ENCODE measurements at places on chromosomes 6 and 20.
A peak's percentile ranks its signal among the peaks of the same experiment; 100 is the strongest.

GRCh38 chr20:62606551-62607201 lies 35.6 kb upstream of the SLCO4A1 start:
- DNase-seq, result no peak

DNA sequence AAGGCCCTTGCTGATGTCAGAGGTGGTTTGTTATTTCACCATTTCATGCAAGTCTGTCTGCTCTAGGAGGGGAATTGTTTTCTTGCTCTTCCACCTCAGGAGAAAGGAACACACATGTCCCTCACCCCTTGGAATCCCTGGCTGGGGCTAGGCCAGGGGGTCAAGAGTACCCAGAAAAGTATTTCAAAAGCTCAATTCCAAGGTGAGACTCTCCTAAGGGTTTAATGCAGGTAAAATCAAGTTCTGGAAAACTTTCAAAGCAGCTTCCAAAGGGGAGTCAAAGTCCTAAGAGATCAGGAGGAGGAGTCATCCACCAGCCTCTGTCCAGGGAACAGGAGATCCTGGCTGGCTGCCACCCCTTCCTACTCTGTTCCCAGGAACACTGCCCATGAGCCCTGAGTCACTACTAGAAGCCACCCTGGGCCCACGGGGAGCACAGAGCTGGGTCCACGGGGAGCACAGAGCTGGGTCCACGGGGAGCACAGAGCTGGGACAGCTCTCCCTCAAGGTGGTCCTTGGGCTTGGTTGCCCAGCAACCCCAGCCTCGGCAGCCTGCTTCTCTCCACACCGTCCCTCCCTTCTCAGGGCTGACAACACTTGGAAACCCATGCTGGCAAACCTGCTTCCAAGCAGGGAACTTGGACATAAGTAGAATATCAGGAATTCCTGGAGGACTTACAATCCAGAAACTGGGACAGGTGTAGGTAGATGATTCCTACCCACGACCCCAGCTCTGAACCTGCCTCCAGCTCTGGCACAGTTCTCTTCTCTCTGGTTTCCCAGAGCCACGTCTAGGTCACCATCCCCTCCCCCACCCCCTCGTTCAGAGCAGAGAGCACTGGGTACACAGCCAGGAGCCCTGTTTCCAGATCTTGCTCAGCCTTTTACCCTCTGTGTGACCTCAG lies 35.3 kb upstream of the CDKN1A start:
- DNase-seq, result no peak

DNA sequence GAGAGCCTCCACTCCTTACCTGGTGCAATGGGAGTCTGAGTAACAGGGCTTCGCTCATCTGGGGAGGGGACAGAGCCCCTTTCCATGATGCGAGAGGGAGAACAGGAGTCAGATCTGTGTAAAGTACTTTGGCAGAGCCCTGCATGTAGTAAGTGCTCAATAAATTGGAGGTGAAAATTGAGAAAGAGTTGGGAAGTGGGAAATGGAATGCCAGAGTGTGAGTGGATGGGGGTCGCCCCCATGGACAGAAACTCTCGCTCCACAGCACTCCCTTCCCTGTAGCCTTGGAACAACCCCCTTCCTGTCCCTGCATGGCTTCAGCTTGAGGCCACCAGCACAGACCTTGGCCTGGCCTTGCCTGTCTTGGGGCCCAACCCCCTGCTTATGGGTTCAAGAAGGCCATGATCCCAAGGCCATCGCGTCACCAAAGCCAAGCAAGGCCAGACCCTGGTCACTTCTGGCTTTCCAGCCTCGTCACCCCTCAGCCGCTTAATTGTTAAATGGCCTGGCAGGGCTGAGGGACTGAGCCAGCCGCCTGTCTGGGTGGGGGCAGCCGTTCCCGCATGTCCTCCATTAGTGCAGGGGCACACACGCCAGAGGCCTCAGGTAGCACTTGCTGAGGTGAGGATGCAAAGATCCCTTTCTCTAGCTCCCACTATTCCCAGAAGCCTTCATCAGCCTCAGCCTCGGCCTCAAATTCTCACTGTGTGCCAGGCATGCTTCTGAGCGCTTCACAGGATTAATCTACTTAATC lies 93.7 kb upstream of the PTPN1 start:
- DNase-seq, result no peak

GRCh38 chr6:159456349-159456748 lies 236.7 kb downstream of the SOD2 start:
- no peak for DNase-seq

DNA sequence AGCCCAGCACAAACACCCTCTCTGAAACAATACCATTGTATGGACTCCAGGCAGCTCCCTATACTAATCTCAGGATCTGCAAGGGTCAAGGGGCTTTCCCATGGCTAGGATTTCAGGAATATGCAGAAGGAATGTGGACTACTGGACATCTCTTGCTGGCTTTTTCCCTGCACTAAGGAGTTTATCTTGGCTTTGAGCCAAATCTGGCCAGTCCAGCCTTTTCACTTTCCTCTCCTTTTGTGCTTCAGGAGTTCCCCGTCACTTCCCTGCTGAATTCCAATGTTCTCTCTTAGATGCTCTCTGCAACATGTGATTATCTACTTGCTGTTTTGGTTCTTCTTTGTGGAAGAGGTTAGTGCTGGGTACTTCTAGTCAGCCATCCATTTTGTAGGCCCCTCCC lies 568.2 kb downstream of the HDGFL1 start:
- no peak for DNase-seq

- DNase-seq, result no peak
Observed at GRCh38 chr6:137297887-137298286, 78.7 kb upstream of the IFNGR1 start.

DNA sequence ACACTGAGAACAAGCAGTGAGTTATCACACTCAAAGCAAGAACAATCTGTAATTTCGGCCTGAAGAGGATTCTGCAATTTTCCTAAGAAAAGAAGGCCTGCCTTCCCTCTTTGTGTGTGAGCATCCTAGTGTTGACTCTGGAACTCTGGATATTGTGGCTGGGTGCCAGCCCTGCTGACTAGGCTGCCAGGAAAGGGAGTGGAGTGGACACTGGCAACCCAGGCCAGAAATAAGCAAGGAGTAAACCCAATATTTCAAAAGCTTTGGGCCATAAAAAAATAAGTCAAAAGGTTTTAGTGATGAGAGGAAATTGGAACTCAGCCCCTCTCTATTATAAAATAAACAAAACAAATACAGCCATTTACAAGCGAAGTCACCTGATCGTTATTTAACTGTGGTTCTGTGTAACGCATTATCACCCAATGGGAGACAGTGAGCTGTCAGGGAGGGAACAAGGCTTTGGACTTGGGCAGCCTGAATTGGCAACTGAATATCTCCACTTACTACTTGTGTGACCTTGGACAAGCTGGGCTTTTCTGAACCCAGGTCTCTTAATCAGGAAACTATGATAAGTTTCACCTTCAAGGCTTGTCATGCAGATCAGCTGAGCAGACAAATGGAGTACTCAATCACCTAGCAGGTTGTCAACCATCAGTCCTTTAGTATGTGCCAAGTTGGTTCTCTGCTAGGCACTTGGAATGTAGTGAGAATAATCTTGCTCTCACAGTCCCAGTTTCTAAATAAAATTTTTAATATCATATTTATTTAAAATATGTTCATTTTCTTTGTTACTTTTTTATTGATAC lies 196.2 kb downstream of the PAX1 start:
- no peak for DNase-seq

DNA sequence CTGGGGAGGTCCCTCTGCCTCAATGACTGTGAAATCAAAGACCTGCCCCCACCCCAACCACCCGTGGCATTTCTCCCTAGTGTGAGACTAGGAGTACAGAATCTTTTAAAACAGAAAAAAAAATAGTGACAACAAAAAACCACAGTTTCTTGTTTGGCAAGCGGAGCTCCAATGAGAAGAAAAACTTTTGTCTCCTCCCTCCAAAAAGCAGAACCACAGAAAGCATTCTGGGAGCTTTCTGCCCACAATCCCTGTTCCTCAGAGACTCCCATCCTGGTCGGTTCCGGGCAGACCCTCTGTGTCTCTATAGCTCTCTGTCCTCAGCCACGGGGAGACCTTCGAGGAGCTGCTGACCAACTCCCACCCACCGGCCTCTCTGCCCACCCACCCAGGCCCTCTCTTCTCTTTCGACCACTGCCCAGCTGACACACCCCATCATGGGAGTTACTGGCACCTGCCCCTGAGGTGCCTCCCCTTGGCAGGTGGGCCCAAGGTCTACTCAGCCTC lies 4.9 kb downstream of the PREX1 start:
- DNase-seq, result no peak

GRCh38 chr6:53273370-53273769 lies 75.4 kb downstream of the ELOVL5 start:
- no peak for DNase-seq

- DNase-seq, result no peak
Observed at GRCh38 chr6:111844376-111844775, 28.9 kb downstream of the FYN start.

- no peak for DNase-seq
Observed at GRCh38 chr6:107304421-107305025, 154.8 kb downstream of the PDSS2 start.

DNA sequence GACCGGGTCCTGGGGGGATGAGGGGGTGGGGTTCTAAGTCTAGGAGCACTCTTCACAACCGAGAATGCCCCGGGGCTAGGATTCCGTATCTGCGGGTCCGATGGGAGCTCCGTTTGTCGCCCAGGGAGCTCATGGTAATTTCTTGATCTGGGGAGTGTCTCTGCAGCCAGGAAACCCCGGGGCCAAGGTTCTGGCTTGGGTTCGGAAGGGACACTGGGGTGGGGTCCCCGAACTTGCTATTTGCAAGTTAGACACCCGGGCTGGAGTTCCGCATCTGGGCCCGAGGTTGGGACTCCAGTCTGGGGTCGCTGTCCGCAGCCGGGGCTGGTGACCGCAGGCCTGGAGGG lies 397 bp downstream of the PEDS1 start:
- no peak for DNase-seq

DNA sequence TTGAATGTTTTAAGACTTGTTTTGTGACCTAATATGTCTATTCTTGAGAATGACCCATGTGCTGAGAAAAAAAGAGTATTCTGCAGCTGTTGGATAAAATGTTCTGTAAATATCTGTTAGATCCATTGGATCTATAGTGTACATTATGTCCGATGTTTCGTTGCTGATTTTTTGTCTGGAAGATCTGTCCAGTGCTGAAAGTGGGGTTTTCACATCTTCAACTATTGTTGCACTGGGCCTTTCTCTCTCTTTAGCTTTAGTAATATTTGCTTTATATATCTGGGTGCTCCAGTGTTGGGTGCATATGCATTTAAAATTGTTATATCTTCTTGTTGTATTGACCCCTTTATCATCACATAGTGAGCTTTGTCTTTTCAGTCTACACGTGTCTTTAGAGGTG lies 5.7 kb upstream of the SIRPB2 start:
- DNase-seq, result no peak

GRCh38 chr6:128487055-128487454 lies 33.3 kb downstream of the PTPRK start:
- DNase-seq, result no peak

GRCh38 chr6:16438718-16439591 lies 200.6 kb downstream of the GMPR start:
- no peak for DNase-seq

DNA sequence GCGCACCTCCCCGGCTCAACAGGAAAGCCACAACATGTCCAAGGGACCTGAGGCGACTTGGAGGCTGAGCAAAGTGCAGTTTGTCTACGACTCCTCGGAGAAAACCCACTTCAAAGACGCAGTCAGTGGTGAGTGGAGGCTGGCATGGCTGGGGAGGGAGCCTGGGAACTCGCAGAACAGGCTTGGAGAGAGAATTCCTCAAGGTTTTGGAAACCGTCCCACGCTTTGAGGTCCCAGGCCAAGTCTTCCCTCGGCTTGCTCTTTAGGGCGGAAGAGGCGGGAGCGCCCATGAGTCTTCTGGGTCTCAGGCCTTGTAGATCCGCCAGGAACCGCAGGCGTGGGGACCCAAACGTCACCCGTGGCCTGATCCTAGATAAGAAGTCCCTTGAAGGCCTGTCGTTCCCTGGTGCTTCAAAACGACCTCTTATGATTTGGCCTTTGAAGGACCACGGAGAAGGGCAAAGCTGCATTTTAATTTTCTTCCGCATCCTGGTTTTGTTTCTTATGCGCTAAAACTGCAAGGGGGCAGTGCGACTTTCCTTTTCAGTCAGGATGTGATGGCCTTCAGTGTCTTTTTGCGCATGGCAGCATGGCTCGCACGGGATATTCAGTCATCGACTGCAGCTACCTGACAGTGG lies 2.0 kb downstream of the LAMP5 start:
- DNase-seq, result no peak

DNA sequence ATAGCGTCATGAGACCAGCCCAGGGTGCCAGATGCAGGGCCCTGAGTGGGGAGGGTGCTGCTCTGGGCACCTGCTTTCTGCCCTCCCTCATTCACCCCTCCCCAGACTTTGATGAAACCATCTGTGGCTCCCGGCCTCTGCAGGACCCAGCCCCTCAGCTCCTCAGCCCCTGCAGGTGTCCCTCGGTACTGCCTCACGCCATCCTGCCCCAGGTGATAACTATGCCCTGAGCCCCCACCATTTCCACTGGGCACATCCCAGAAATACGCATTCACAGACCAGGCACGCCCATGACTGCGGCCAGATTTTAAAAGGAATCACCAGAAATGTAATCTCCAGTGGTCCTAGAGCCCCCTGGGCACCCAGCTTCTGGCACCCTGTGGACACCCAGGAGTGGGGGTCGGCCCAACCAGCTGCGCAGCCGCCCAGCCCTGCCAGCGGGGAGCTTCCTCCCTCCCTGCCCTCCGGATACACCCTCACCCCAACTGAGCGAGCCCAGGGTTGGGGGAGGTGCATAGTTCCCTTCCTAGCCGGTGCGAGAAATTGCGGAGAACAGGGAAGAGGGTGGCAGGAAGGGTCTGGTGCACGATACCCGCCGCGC lies 615 bp upstream of the NTSR1 start:
- peak; percentile 97 for DNase-seq
